Kidney epithelial cell (primary cell): ENCODE measurements at places on chromosomes 3 and 15. TPM values are rescaled to one million over a fixed set of nuclear protein-coding genes. Genes with fewer than 3 reads are reported as not detected.

Gene UROC1
- not detected in 2 replicates for total RNA-seq

Gene GPR171
- total RNA-seq: not detected in 2 replicates

Gene PSTPIP1
- total RNA-seq: 0.89 TPM in 1 of 2 replicates, not detected in the other

Gene SGO1
- total RNA-seq: 4.8 and 6.9 TPM in 2 replicates

Gene RPL22L1
- 323 and 350 TPM in 2 replicates for total RNA-seq

GRCh38 chr3:52704611-52705437 is 767 bp downstream of the GLT8D1 start:
- no peak for DNase-seq

GRCh38 chr3:171279972-171280371 is 180.2 kb downstream of the TNIK start:
- no peak for DNase-seq

GRCh38 chr3:102471001-102471400 is 36.2 kb downstream of the ZPLD1 start:
- no peak for DNase-seq

GRCh38 chr3:11037976-11038375 is 45.4 kb downstream of the SLC6A1 start:
- no peak for DNase-seq

GRCh38 chr3:52434491-52435115 is 10.3 kb downstream of the SEMA3G start:
- DNase-seq: no peak

GRCh38 chr15:67937153-67937761 is 97.4 kb upstream of the RNU6-1 start:
- no peak for DNase-seq

DNA sequence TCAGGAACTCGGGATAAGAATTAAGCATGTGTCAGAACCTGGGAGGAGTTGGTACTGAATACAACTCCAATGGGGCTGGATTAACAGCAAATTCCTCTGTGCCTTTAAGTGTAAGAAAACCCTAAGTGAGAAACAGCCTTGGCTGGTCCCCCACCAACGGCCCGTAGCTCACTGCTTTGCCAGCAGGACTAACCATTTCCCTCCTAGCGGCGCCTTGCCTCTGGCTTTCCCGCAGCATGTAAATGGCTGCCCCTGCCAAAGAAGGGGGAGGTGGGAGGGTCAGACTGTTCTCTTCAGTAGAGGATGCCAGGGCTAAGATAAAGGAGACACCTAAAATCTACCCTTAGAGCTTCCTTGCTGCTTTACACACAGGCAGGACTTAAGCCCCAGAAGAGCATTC is 51.0 kb upstream of the SH3GL3 start:
- no peak for DNase-seq

DNA sequence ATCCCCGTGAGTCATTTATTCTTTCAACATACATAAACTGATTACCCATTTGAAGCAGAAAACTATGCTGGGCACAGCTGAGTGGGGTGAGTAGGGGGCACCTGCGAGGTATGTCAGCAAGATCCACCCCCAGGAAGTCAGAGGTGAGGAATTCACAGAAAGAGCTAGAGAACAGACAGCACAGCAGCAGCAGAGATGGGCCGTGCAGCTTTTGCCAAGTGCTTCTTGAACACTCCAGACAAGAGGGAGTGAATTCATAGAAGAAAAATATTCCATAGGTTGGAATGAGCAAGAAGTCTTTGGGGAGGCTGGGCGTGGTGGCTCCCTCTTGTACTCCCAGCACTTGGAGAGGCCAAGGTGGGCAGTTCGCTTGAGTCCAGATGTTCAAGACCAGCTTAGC is 9.4 kb upstream of the ADCY5 start:
- DNase-seq: no peak

DNA sequence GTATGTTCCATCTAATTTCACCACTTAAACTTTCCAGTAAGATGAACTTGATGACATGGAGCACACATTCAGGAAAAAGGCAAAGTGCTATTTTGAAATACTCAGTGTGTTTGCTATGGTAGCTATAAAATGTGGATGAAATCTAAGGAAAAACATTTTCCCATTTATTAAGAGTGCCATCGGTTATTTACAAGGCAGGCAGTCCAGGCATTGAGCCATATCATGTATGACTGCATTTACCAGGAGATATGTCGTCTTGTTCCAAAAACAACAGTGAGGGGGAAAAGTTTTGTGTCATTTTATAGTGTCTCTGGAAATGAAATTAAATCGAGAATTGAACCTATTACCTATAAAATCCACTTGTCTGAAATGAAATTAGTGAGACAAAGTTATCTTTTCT is 13.7 kb downstream of the ANXA2 start:
- no peak for DNase-seq

DNA sequence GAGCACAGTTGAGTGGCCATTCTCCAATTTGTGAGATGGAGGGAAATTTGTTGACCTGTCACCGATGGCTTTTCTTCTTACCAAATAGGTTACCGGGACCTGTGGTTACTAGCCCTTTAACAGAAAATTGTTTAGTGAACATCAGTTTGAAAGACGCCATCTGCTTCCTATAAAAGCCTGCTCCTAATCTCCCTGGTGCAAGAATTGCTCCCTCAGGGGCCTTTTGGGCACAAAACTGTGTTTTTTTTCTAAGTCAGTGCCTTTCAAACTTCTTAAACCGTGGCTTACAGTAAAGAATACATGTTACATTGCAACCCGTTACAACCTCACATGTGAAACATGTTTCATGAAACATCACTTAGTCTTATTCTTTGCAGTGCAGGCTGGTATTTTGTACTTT is 15.0 kb downstream of the CACNA2D3 start:
- DNase-seq: no peak

DNA sequence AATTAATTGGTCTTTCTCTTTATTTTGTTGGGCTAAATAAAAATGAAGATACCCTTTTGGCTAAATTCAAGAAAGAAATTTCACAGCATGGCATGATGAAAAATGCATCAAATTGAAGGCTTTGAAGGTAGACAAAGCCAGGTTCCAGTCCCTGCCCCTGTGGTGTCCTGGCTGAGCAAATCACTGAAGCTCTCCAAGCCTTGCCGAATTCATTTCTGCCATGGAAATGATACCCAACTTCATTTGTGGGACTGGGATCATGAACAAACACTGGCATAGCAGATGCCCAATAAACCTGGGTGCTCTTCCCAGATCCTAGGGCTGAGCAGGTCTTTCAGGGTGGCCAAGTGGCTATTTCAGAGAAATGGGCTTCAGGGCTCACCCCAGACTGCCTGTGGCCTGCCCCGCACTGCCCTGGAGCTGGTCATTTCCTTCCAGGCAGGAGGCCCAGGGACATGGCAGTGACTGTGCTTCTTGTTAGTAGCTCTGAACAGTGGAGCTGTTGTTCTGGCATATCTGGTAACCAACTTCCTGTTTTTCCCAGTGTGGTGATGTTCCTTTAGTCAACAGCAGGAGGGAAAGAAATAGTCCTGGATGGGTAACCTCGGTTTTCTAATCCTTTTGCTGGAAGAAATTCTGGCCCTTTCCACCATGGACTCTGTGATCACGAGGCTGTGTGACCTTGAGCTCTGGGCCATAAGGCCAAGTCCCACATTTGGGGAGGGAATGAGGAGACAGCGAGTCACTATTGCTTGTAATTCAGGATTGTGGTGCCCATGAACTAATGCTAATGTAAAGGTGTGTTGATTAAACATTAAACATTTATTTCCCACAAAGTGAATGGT is 47.6 kb downstream of the CTDSPL start:
- DNase-seq: no peak

GRCh38 chr3:128273841-128274573 is 120.7 kb downstream of the EEFSEC start:
- no peak for DNase-seq

GRCh38 chr3:124565013-124565412 is 165.2 kb upstream of the UMPS start:
- DNase-seq: no peak

DNA sequence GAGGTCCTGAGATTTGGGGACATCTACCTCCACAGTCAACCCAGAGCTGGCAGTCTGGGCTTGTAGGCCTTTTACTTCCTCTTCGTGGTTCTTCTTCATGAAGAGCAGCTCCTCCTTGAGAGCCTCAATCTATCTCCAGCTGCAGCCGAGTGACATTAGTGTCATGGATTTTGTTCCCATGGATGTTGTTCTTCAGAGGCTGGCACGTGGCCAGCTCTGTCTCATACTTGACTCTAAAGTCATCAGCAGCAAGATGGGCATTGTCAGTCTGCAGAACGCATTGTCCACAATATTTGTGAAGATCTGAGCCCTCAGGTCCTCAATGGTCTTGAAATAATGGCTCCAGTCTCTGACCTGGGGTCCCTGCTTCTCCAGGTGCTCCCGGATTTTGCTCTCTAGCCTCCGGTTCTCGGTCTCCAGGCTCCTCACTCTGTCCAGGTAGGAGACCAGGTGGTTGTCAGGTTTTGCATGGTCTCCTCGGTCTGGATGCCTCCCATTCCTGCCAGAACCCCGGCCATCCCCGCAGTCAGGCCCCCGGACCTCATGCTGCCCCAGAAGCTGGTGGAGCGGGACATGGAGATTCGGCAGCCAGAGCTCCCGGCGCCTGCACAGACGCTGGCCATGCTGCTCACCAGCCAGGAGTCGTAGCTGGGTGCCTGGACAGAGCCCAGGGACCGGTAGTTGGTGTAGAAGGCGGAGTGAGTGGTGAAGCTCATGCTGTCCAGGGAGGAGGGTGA is 3.4 kb upstream of the CCNL1 start:
- DNase-seq: no peak

- DNase-seq: no peak
Observed at GRCh38 chr15:64950888-64951287, 38.8 kb downstream of the SPG21 start.

GRCh38 chr15:66945842-66946241 is 119.6 kb upstream of the SMAD3 start:
- DNase-seq: no peak

DNA sequence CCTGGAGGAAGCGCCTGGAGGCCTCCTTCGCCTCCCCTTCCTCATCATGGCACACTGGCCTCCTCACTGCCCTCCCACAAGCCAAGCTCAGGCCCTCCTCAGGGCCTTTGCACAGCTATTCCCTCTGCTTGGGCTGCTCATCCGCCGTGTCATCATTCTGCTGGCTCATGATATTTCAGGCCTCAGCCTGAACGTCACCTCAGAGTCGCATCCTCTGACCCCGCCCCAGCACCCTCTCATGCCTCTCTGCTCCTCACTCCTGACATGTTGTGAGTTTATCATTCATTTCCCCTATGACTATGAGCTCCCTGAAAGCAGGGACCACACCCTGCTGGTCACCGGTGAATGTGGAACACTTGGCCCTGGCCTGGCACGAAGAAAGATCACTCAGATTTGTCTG is 20.7 kb upstream of the POC1A start:
- no peak for DNase-seq

DNA sequence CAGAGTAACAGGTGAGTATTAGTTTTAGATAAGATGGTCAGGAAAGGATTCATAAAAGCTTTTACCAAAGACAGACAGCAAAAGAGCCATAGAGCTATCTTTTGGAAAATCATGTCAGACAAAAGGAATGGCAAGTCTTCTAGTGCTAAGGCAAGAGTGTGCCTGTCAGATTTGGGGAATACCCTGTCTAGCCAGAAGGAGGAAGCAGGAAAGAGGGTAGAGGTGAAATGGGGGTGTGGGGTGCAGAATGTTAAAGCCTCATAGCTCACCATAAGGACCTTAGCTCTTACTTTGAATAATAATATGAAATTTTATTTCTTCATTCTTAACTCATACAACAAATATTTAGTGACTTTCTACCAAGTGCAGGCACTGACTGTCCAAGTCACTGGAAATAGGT is 512.1 kb upstream of the ROBO2 start:
- no peak for DNase-seq

GRCh38 chr3:25748189-25748588 is 35.1 kb downstream of the NGLY1 start:
- DNase-seq: no peak
